ENCODE measurements at places on chromosomes 3 and 15.

- peak; percentile 75 for DNase-seq
These were observed 5.9 kb downstream of the STARD9 start for GRCh38 chr15:42581272-42581730.

DNA sequence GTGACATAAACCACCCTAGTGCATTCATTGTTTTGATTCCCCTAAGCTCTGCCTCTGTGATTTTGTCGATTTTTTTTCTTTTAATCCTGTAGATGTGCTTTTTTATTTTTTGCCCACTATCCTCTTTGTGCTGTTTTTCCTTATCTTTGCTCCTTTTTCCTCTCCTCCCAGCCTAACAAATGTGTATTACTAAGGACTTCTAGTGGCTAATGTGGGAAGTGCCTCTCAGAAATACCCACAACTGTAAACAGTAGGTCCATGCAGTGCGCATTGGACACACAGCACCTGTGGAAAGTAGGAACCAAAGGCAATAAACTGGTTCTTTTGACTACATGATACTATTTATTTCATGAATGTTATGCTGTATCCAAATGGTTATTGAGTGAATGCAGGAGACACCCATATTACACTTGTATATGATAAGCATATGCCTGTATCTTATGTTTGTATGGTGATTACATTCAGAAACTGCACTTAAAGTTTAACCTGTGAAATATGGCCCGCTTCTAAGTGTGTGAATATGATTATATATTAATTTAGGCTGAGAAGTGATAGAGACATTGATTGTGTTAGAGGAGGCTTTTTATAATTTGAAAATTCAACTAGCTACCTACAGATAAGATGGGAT is 147.8 kb downstream of the PLCL2 start:
- DNase-seq: no peak

GRCh38 chr15:75045332-75046015 is 22.1 kb downstream of the PPCDC start:
- DNase-seq: no peak

- DNase-seq: no peak
These were observed 84.6 kb downstream of the MESD start for GRCh38 chr15:80904998-80905397.

GRCh38 chr15:73021139-73021621 is 31.1 kb upstream of the NEO1 start:
- DNase-seq: no peak

- DNase-seq: no peak
These were observed 57.9 kb downstream of the RGMA start for GRCh38 chr15:93031103-93031464.

DNA sequence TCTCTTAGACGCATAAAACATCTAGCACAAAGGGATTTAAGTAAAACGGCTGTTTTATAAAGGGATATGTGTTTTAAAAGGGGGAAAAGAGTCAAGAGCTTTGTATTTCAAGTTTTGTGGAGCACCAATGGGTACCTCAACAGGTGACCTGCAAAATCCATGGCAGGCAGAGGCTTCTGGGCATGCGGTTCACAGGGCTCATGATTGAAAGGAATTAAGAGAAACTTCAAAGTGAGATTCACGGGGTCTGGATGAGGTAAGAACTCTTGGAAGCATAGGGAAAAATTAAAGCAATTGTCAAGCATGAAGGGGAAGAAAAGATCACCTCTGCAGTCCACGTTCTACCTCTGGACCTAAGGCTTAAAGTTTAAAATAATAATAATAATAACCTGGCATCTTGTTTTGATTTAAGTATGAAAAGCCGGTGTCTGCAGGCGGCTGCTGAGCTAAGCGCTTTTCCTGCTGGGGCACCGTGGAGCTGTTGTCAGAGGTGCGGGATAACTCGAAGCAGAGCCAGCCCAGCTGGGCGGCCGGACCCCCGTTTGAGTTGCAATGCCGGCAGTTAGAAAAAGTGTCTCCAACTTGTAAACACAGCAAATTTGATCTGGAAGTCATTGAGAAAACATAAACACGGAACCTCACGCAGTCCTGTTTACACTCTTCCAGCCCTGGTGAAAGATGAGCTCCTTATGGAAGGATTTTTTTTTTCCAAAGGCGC is 40.5 kb downstream of the HES1 start:
- no peak for DNase-seq

DNA sequence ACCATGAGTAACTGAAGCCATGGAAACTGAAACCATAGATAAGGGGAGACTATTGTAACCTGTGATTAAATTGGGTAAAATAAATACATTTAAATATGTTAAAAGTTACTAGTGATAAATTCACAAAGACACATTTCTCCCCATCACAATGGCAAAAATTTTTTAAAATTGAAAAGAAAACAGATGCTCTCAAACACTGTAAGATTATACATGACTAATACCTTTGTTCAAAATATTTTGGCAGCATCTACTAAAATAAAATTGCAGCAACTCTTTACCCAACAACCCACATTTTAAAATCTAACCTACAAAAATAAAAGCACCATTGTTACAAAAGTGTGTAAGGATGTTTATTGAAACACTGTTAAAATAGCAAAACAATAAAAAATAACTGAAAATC is 93.3 kb downstream of the CLASP2 start:
- no peak for DNase-seq

- no peak for DNase-seq
These were observed 263.3 kb downstream of the ZIC1 start for GRCh38 chr3:147672436-147672835.

- no peak for DNase-seq
These were observed 34.3 kb upstream of the ZMAT3 start for GRCh38 chr3:179105881-179106280.

- DNase-seq: peak; percentile 84
These were observed at the start of gene ARHGAP31 for GRCh38 chr3:119293871-119294695. Gene ARHGAP31 (plus strand): TSS chr3:119294383. CDS start chr3:119294905, 522 bp downstream.

DNA sequence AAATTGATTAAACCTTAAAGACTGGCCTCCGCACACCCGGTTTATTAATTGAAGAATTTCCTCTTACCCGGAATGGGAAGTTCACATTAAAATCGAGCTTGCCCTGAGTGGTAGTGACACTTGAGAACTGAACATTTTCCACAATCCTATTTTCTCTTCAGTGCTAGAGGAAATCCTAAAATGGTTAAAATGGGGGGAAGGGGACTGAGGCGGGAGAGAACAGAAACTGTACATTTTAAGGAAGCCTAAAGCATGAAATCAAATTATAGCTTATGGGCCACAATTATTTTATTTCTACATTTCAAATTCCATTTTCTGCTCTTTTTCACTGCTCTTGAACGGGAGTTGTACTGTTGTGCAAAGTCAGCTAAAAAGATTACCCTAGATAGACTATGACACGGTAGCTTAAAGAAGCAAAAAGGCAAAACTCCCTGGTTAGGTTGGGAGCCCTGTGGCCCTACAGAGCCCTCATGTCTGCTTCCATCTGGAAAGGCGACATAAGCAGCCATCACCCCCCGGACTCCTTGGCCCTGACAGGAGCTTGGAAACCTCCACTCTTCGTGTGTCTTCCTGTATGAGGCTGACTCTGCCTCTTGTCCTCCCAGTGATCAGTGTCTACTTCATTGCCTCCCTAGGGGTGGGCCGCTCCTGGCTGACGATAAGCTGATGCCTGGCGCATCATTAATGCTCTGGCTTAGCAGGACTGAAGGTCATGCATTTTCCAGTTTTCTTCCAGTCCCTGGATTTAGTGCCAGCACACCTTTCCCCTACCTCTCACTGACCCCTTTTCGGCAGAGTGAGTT is 79.3 kb downstream of the EEFSEC start:
- DNase-seq: no peak

DNA sequence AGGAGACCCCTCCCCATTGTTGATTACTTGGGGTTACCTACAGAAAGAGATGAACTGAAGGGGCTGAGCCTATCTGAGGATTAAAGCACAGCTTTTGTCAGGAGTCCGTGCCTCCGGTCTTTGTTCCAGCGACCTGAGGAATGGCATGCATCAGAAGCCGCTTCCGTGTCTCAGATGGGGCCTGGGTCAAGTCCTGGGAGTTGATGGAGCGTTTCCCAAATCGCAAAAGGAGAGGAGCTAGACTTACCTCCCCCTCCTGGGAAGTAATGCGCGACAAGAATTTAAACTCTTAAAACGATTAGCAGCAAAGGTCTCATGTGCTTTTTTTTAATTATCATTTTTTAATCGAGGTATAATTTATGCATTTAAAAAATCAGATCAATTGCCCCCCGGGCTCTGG is 983 bp upstream of the ALDH1A3 start:
- DNase-seq: no peak

GRCh38 chr3:45084820-45085816 is 59.0 kb downstream of the CLEC3B start:
- DNase-seq: no peak

DNA sequence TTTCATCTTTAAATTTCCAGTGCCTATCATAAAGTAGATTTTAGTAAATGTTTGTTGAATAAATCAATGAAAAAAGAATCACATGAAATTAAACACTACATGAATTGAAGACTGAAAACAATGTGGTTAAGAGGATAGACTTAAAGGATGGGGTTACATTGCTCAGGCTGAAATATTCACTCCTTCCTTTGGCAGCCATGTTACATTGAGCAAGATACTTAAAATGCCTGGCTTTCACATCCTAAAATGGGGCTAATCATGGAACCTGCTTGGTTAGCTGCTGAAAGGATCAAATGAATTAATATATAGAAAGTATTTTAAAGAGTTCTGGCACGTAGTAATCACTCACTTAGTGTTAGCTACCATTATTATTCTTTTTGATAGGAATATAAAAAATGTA is 196.9 kb upstream of the SLC2A2 start:
- no peak for DNase-seq

GRCh38 chr15:71151081-71151480 is 35.8 kb downstream of the THSD4 start:
- no peak for DNase-seq

- DNase-seq: no peak
These were observed 6.3 kb downstream of the CDIN1 start for GRCh38 chr15:36585774-36586173.

- DNase-seq: peak; percentile 25
These were observed 641 bp downstream of the OPA1 start for GRCh38 chr3:193593668-193594030.

- no peak for DNase-seq
These were observed 24.3 kb downstream of the PGPEP1L start for GRCh38 chr15:98983334-98983733.

- no peak for DNase-seq
These were observed 93.4 kb upstream of the UMPS start for GRCh38 chr3:124636863-124637296.

- DNase-seq: no peak
These were observed 6.2 kb downstream of the TSC22D2 start for GRCh38 chr3:150414258-150414657.

- DNase-seq: no peak
These were observed 78.7 kb downstream of the ZNF385D start for GRCh38 chr3:21672303-21672702.
